ENCODE measurements at places on chromosomes 7 and 10.

- DNase-seq: no peak
These were observed 80.2 kb downstream of the SORBS1 start for GRCh38 chr10:95480901-95481491.

GRCh38 chr7:142334236-142334635 is 76.4 kb upstream of the PRSS58 start:
- no peak for DNase-seq

DNA sequence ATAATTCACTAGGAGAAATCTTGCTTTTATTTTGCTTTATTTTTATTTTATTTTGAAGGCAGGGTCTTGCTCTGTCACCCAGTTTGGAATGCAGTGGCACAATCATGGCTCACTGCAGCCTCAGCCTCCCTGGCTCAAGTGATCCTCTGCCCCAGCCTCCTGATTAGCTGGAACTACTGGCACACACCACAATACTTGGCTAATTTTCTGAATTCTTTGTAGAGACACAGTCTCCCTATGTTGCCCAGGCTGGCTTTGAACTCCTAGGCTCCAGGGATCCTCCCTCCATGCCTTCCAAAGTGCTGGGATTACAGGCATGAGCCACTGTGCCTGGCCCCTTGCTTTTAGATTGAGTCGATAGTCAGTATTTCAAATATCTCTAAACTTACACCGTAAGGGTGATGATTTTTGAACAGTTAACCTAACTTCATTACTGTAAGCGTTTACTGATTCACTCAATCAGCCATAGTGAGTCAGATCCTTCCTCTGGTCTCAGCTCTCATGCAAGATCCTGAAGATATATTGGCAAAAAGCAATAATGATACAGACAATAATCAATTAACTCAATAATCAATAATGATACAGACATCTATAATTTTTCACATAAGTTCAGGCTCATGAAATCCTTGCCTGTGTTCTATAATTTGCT is 239.5 kb downstream of the KIAA1217 start:
- no peak for DNase-seq

- DNase-seq: no peak
These were observed 218.7 kb downstream of the ABCA13 start for GRCh38 chr7:48389977-48390376.

GRCh38 chr10:91590904-91591796 is 41.7 kb downstream of the PPP1R3C start:
- DNase-seq: no peak

DNA sequence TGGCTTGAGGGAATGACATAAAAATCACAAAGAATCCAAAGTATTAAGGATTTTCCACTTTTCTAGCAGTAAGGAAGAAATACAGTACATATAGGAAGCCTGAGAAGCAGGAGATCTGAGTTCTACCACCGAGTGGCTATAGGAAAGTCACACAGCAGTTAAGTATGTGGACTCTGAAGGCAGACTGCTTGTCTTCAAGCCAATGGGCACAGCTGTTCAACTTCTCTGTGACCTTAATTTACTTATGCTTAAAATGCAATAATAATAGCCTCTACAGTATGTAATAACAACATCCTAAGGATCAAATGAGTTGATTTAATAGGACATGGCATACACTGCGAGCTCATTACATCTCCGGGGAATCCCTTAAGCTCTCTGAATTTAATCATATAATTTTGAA is 68.0 kb downstream of the CTTNBP2 start:
- DNase-seq: no peak

DNA sequence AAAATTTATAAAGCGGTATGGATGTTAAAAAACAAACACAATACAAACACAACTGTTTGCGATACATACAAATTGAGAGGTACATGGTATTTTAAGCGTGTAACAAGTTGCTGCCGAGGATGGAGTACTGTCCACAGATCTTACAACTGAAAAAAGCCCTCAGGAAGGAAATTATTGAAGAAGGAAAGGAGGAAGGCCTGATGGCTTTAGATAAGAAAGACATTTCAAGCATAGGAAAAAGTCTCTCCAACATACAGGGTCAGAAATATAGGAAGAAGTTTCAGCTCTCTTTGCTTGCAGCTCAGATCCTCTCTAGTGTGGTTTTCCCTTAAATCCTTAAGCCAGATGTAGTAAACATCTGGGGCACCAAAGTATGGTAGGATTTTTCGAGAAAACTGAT is 25.0 kb downstream of the RBM28 start:
- no peak for DNase-seq

DNA sequence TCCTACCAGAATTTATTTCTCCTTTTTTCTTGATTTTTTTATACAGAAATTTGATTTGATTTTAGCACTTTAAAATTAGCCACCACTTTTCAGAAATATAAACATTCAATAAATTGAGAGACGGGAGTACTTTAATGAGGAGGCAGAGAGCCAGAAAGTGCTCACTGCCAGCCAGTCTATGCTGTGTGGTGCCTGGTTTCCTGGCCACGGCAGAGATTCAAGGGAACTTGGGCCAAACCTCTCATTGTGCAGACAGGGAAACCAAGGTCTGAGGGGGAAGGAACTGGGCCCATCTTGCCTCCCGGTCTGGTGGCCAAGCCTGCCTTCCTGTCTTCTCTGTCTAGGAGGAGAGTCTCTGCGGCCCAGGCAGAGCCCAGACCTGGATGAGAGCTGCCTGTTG is 25.9 kb downstream of the ADAMTS14 start:
- DNase-seq: no peak

DNA sequence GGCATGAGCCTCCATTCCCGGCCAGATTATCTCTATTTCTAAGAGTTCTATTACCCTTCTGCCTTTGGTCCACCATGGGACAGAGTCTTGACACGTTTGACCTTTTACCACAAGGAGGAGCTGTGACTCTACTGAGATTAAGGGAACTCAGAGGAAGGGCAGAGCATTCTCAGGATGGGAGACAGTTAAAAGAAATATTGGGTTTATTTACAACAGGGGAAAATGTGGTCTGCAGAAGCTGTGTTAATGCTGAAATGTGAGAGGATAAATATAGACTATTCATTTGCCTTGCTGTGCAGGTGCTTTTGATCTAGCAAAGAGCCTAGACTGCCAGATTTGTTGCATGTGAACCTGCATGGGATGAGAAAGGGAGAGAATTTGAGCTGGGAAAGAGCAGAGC is 45.8 kb upstream of the PRSS58 start:
- DNase-seq: no peak

DNA sequence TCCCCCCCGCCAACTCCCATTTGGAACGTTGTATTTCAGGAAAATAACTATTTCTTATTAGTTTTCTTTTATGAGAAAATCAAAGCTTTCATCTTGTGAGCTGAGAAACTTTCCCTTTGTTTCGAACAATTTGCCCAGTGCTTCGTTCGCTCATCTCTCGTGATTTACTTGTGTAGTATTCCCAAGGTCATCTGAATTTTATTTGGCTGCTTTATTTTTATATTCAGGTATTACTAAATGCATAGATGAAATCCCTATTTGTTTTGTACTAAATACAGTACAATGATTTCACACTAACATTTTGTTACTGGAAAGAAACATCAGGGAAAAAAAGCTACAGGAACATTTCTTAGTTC is 12.0 kb upstream of the EBLN1 start:
- DNase-seq: no peak

DNA sequence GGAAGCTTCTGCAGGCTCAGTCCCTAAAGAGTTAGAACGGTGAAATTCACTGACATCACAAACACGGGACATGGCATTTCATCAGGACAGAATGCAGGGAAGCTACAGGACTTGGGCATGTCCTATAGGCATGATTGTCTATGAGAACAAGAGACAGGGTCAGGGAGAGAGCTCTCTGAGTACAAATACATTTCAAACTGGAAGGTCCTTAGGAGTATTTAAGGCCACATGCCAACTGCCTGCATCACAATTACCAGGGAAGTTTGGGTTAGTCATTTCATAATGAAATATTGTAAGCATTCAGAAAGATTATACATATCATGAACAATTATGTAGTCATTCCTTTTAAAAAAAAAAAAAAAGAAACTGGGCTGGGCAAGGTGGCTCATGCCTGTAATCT is 71.3 kb downstream of the CREB3L2 start:
- DNase-seq: no peak

DNA sequence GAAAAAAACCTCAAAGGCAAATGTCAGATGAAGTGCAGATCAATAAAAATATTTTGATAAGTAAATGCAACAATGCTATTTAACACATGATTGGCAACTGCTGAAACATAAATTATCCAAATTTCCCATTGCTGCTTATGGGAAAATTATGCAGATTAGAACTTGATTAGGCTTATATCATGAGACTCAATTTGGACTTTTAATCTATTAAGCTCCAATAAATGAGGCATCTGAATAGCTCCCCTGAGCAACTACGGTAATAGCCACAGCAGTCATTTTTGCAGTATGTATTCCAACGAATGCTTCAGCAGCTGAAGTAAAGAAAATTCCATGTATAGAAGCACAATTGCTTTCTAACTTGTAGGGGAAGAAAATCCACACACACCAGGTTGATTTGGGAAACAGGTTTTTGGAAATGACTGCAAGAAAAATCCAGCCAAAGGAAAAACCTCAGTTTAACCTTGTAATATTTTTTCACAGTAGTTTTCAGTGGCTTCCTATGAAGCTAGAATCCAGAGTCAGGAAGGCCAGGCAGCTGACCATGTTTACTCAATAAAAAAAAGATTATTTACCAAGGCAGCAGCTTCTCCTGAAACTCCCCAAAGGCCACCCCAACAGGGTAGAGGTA is 716.1 kb downstream of the KCNMA1 start:
- DNase-seq: no peak

DNA sequence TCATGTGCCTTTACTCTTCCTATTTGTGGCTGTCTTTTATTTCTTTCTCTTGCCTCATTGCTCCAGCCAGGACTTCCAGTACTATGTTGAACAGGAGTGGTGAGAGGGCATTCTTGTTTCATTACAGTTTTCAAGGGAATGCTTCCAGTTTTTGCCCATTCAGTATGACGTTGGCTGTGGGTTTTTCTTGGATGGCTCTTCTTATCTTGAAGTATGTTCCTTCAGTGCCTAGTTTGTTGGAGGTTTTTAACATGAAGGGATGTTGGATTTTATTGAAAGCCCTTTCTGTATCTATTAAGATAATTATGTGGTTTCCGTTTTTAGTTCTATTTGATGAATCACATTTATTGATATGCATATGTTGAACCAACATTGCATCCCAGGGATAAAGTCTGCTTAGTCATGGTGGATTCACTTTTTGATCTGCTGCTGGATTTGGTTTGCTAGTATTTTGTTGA is 96.8 kb downstream of the GLCCI1 start:
- no peak for DNase-seq

DNA sequence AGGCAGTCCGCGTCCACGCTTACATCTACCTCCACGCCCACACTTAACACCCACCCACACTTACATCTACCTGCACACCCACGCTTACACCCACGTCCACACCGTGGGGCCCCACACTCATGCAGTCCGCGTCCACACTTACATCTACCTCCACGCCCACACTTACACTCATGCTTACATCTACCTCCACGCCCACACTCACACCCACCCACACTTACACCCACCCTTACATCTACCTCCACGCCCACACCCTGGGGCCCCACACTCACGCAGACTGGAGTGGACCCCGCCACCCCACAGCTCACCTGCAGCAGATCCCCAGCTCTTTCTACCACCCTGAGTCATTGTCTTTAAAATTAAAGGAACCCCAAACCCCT is 32.4 kb upstream of the PWWP2B start:
- peak; percentile 64 for DNase-seq

DNA sequence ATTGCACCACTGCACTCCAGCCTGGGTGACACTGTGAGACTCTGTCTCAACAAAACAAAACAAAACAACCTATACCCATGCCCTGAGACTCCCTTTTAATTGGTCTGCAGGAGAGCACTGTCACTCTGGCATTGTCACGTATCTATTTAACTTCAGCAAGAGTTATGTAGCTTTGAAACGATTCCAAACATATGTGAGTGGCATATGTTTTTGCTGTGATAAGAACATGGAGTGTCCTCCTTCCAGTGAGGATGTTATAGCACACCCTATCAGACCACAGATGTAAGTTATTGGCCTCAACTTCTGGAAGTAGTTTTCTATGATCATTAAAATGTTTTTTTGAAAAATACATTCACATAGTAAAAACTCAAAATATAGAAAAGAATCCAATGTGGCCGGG is 15.5 kb upstream of the DNAJC12 start:
- no peak for DNase-seq

DNA sequence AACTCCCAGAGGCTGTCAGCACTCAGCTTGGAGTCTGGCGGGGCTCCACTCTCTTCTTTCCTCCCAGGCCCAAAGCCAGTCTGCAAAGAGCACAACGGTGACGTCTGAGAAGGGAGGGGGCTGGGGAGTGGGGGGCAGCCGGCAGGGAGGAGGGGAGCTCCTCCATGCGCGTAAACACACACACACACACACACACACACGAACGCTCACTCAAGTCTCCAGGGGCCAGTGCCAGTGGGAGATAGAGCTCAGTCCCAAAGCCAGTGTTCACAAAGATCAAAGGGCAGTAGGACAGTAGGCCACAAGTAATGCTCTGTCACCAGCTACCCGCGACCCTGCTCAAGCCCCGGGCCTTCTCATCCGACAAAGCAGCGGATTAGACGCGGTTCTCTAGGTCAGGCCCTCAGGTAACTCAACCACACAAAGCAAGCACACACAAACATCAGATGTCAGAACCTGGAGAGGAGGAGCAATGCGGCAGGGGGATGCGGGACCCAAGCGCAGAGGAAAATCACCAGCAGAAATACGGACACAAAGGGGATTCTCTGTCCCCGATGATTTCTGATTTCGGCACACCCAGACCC is 19.9 kb downstream of the TCAF1 start:
- DNase-seq: no peak

- no peak for DNase-seq
These were observed 56.4 kb upstream of the TNRC18 start for GRCh38 chr7:5479941-5480517.

- DNase-seq: no peak
These were observed at the start of gene HHEX for GRCh38 chr10:92689663-92690210. Gene HHEX, plus strand, starts transcription at chr10:92689955. Its CDS starts 32 bp downstream, at chr10:92689987.

DNA sequence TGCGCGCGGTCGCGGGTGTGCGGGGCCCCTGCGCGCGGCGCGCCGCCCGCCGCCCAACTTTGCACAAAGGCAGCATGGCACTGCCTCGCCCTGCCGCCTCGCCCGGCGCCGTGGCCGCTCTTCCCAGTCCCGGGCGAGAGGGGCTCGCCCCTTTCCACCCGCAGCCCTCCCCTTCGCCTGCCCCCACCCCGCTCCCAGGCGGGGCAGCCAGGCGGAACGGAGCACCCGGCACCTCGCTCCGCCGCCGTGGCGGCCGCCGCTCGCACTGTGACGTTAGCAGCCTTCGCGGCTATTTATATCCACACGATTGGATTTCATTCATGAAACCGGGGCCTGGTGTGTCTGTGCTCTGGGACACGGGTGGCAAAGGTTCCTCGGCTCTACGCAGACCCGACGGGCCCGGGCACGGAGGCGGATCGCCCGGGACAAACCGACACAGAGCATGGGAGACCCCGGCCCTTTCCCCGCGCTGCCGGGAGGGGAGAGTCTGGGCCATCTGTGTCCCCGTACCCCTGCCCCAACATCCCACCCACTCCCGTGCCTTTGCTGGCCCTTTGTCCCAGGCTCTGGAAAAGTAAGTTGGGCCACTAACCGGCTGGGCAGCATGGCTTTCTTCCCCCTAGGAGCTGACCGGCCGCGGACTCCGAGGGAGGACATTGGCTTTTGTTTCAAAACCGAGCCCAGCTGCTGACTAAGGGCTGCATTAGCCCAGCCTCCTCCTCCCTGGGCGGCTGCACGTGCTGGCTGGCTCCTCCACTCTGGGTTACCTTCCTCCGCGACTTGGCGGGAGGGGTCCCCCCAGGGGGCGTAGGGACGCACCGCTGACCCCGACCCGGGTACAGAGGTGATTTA is at the start of gene RHOBTB1:
Gene RHOBTB1, minus strand, starts transcription at position 128 of the 852 bp plus-strand sequence. CDS start 32,643 bp downstream, outside the sequence.
- DNase-seq: peak; percentile 84
